ENCODE measurements at places on chromosomes 5 and 9.

- DNase-seq: no peak
These were observed 140.8 kb upstream of the ZNF608 start for GRCh38 chr5:124887223-124887622.

- no peak for DNase-seq
These were observed 151.3 kb downstream of the SAXO1 start for GRCh38 chr9:18881758-18882157.

- peak; percentile 35 for DNase-seq
These were observed 529 bp downstream of the CSNK1A1 start for GRCh38 chr5:149550594-149551226.

- peak; percentile 32 for DNase-seq
These were observed 205.9 kb downstream of the NSG2 start for GRCh38 chr5:174251305-174252000.

- DNase-seq: no peak
These were observed 93.7 kb downstream of the OR2K2 start for GRCh38 chr9:111236332-111236731.

DNA sequence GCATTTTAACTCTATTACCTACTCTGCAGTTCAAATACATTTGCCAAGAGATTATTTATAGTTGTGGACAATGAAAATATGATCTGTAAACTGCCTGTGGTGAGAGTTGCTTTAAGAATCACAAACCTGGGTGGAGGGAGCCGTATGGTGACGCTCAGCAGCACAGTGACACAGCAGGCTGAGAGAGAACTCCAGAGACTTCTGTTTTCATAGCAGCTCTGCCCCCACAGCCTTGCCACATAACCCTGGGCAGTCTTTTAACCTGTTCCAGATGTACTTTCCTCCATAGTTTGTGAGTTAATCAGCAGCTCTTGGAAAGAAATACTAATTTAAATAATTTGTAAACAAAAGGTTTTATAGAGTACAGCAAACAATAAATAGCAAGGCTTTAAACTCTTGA is 450.5 kb downstream of the ELAVL2 start:
- no peak for DNase-seq

DNA sequence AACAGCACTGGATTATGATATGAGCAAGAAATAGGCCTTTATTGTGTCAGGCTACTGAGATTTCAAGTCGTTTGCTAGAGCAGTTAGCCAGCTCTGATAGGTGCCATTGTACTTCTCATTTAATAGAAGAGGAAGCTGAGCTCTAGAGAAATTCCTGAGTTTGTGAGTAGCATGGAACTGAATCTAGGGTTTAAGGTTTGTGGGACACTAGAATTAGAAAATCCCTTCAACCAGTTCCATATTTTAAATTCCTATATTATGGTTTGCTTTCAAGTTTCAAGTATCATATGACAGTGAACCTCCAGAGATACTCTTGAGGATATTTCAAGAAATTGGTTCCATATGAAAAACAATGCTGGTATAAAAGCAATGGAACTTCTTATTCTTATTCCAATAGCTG is 87.6 kb downstream of the ANKRD55 start:
- no peak for DNase-seq

DNA sequence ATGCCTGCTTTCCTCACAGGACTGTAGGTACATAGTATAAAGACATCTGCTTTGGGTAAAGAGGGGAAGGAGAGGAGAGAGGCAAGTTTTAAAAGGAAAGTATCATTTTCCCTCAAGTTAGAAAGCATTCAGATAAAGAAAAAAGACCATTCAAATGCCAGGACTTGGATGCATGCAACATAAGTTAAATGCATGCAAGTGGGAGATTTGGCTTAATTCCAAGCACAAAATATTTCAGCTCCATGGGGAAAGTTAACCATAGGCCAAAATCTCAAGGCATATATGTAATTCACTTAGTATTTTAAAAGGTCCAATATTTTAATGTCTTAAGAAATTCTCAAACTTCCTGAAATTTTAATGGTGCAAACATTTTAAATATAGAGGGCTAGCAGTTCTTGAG is 36.4 kb downstream of the POU5F2 start:
- no peak for DNase-seq

DNA sequence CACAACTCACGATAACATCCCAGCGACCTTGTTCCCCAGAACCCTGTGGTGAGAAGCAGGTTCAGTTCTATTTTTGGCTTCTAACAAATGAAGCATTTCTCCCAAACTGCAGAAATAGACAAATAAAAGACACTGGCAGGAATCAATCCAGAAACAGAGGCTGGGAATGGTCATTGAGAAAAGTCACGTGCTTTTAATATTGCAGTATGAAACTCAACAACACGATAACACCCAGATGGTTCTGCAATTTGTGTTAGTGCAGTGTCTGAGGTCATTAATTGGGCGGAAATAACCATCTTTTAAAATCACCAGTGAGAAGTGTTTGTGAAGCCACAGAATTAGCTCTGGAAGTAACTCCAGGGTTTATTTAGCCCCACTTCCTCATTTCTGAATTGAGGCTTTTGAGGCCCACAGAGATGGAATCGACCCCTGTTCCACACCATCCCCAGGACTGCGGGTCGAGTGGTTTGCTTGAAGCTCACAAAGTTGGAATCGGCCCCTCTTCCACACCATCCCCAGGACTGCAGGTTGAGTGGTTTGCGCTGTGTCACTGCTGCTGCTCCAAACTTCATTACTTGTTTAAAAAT is 164.7 kb upstream of the IRX4 start:
- DNase-seq: no peak
